NCI-H187 (cell line): ENCODE measurements at places on chromosomes 6 and 20.

DNA sequence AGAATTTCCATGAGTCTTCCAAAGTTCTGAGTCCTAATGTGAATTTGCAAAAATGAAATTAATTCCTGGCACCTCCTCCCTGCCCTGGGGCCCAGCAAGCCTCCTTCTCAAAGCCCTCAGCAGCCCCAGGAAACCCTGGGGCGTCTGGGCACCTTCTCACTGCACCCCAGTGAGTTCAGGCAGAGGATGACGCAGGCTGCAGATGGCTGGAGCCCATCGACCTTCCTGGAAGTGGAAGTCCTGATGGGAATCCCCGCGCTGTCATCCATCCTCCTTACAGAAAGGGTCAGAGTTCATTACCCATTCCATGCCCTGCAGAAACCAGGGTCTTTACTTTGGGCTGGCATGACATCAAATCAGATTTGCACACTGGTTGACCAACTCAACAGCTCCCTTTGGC, 31.6 kb downstream of the DLL1 start:
- no peak for DNase-seq

DNA sequence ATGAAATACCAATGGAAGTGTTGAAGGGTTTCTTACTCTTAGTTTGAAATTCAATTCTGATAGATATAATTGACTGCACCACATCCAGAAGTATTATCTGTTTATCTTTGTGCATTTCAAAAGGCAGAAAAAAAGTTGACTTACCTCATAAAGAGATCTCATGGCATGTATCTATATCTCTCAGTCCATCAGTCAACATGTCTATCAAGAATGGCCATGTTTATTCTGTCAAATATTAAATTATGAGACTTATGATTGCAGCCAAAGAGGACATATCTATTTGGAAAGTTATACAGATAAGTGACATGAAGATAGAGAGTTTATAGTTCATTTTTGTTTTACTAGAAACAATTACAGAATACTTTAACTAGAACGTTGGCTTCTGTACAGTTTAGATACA, 277.8 kb downstream of the KHDC1L start:
- no peak for DNase-seq

DNA sequence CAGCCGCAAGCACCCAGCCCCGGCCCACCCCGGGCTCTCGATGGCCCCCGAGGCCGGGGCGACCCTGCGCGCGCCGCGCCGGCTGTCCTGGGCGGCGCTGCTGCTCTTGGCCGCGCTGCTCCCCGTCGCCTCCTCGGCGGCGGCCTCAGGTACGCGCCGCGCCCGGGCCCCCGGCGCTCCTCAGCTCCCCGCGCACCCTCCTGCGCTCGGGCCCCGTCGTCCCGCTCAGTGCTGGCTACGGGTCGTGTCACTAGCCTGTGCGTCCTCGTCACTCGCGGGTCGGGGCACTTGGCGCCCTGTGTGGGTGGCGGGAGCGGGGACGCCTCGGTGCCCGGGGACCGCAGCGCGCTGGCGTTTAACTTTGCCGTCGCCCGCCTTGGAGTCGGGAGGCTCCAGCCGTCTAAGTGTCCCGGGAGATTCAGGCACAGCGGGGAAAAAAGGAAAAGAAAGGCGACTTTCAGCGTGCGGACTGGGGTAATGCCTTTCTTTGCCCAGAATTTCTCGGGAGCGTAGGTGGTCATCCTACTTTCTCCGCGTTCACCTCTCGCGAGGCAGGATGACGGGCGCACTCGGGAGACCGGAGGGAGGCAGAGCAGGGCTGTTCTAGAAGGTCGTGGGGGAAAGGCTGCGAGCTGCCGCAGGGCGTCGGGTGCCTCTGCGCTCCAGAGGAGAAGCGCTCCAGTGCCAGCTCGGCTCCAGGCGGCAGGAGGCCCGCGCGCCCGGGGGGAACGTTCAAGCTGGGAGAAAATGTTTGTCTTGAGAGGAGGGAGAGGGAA, 545 bp downstream of the FNDC1 start:
- no peak for DNase-seq

DNA sequence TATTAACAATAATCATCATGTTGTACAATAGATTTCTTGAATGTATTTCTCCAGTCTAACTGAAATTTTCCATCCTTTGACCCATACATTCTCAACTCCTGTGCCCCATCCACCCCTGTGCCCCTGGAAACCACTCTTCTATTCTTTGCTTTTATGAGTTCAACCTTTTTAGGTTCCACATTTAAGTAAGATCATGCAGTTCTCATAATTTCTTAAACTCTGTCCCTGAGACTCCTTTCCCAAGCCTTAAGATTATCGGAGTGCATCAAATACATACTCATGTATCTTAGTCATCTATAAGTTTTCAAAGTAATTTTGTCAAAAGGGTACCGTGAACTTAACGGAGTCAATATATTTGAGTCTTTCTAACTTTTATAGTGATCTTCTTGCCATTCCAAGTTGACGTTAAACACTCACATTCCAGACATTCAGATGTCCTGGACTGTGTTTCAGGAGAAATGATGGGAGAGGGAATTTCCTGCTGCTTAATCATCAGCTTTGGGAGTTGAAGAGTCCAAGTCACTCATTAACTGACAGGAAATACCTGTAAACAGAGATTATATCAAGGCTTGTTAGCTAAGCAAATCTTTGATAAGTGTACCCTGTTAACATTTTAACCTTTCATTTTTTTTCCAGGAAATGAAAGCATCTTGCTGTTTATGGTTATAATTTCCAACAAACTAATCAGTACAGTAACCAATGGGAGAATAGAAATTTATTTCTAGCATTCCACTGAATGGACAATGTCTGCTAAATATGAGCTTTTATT, 73.3 kb downstream of the ADGRG6 start:
- DNase-seq = no peak

- no peak for DNase-seq
Observed at GRCh38 chr6:44278774-44279697, 8.8 kb downstream of the TMEM151B start.

GRCh38 chr6:13272131-13273046, 55.9 kb downstream of the TBC1D7 start:
- no peak for DNase-seq

DNA sequence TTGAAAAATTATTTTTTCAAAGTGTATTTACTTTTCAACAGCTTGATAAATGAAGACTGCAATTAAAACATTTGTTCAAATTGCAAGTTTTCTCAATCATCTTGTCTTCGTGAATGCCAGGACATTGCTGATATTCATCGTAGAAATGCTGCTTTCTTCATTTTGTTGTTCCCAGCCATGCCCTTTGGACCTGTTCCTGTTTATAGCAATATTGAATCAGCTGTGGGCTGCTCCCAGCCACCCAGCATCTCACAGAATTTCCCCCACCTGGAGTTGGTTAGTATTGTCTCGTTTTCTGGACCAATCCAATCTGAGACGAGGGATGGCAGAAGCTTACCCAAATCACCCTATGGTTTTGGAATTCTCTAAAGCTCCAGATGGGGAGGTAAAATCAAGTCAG, 40.8 kb downstream of the SLC22A2 start:
- DNase-seq = no peak

- DNase-seq = no peak
Observed at GRCh38 chr20:9100691-9101090, 31.8 kb downstream of the PLCB4 start.

GRCh38 chr6:73694711-73695411, 1.1 kb upstream of the CD109 start:
- no peak for DNase-seq

DNA sequence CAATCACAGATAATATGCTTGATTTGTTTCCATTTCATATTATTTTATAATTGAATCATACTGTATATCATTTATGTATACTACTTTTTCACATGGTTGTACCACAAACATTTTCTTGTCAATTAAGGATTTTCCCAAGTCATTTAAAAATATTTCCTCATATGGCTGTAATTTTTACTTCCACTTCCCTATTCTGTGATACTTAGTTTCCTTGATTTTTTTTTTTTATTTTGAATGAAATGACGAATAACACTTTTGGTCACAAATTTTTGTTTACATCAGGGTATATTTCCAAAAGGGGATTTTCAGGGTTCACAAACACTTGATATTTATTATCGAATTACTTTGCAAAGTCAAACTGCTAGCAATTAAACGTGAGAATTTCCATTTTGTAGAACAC, 515.6 kb downstream of the KIF16B start:
- DNase-seq = no peak

GRCh38 chr6:56843476-56844349, 111.2 kb upstream of the BEND6 start:
- DNase-seq = peak; percentile 65

DNA sequence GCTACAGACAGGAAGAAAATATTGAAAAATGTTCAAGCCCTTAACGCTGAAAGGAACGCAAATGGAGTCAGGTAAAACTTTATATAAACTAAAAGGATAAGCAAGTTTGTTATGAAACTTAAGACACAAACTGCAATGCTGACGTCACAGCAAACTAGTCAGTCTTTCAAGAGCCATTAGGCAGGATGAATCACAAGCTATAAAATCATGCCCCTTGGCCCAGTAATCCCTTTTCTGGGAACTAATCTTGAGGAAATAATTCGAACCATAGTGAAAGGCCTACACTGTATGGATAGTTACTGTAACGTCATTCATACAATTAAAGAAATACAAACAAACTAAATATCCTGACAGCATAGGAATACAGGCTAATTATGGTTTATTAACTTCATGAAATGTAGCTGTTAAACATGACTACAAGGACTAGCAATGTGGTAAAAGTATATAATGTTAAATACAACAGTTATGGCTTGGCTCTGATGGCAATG, 42.7 kb upstream of the HINT3 start:
- DNase-seq = no peak

- no peak for DNase-seq
Observed at GRCh38 chr20:46341074-46342009, 33.0 kb upstream of the CDH22 start.

- no peak for DNase-seq
Observed at GRCh38 chr6:148138573-148138972, 204.1 kb upstream of the SASH1 start.

- DNase-seq = no peak
Observed at GRCh38 chr6:41092421-41093140, 19.8 kb downstream of the NFYA start.

DNA sequence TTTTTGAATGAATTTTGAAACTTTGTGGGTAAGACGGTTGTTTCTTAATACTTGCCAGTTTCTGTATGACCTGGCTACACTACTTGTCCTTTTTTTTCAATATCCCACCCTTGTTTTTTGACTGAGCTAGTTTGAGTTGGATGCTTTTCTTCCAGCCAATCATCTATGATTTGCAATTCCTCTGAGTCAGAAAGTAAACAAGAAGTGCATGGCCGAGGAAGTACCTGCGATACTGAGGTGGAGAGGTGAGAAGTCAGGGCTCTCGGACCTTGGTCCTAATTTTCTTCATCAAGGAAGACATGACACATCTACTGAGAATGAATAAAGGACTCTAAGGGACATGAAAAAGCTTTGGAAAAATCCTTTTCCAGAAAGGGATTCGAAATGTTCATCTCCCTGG, 185.7 kb downstream of the LINC00237 start:
- DNase-seq = no peak

DNA sequence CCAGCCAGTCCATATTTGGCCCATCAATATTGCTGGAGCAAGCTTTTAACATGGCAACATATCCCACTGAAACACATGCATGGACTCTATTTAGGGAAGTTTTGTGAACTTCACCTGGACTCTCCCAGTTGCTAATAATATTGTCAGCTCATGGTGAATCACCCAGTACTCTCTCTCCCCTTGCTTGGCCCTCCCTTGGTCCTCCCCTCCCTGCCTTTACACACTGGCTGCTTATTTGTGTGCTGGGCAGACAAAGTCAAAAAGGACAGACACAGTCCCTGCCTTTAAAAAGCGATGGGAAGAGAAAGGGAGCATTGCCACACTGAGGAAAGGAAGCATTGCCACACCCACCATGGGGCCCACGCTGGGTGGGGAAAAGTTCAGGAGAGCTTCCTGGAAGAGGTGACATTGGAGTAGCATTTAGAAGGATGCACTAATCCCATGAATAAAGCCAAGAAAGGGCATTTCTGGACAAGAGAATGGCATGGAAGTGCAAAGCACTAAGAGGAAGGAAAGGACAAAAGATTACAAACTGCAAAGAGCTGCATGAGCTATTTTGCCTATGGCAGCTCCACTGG, 143.4 kb upstream of the EXOC2 start:
- DNase-seq = no peak

GRCh38 chr6:156852147-156852857, 75.1 kb downstream of the ARID1B start:
- DNase-seq = no peak

DNA sequence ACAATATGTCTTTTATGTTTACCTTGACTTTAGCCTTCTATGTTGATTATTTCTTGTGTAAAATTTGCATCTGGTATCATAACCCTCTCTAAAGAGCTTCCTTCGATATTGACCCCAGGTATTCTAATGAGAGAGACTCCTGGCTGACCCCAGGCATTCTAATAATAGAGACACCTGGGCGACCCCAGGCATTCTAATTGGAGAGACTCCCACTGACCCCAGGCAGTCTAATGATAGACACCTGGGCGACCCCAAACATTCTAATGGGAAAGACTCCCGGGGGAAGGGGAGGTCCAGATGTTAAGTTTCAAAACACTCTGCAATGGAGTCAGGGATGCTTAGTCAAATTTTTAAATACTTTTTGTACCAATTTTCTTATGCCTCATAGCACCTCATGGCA, 726.4 kb downstream of the COL12A1 start:
- no peak for DNase-seq

DNA sequence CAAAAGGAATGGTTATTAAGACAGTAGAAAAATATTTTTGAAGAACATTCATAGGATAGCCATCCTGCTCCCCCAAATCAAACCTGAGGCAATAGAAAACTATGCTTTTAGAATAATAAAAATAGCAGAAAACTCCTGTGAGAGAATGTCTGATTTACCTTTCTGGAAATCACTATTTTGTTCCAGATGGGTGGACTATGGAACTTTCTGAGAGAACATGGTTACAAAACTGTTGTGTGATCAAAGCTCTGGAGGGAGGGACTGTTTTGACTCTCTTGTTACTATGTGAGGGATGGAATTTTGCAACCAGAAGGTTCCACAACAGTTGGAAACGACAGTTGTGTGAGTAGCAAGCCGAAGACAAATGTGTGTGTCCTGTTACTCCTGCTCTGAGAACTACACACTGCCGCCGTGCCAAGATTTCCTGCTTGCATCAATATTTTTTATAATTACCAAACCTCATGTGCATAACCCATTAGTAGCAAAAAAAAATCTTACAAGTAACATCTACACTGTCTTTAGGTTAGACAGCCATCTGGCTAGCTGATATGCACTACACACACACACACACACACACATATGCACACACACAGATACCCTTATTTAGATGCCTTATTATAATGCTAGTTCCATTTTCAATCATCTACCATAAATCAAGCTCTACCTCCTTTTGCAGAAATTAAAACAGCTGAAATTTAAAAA, 11.0 kb upstream of the HIVEP1 start:
- no peak for DNase-seq

- no peak for DNase-seq
Observed at GRCh38 chr20:25274481-25274880, 26.6 kb downstream of the PYGB start.

DNA sequence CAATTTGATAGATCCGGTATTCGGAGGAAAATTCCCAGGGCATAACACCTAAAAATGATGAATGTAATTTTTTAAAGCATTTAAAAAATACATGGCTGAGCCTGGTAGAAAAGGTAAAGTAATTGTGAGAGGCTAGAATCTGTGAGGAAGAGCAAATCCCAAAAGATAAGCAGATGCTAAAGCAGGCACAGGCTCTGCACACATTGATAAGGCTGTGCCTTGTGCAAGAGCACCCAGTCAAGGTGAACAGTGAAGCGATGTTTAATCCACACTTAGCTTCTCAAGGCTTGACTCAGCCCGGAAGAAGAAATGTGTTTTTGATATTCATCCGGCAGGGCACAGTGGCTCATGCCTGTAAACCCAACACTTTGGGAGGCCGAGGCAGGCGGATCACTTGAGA, 5.1 kb upstream of the EPB41L2 start:
- DNase-seq = no peak

- peak; percentile 15 for DNase-seq
Observed at GRCh38 chr6:2738373-2738979, 12.2 kb downstream of the MYLK4 start.
